Lower leg skin (tissue), 4 donors: ENCODE measurements at places on chromosomes 1 and 21. TPM values are rescaled to one million over a fixed set of nuclear protein-coding genes. Genes with fewer than 3 reads are reported as not detected.

Gene ACTN2
- total RNA-seq: 0.20 TPM

Gene HFM1
- total RNA-seq: 0.22 TPM

Gene KIFAP3
- 17.6 TPM for total RNA-seq

Gene FAAP20
- 46.9 TPM for total RNA-seq

Gene C1orf141
- not detected for total RNA-seq

Gene MORN1
- 9.7 TPM for total RNA-seq

Gene ARMH1
- not detected for total RNA-seq

Gene CNIH4
- 24.0 TPM for total RNA-seq

Gene CA14
- 1.8 TPM for total RNA-seq

Gene SYTL1
- total RNA-seq: 183 TPM

Gene RGS2
- 24.5 TPM for total RNA-seq

Gene SLC6A9
- 85.7 TPM for total RNA-seq

Gene RGS7
- total RNA-seq: not detected

Gene OR10J1
- total RNA-seq: not detected

Gene TNFRSF14
- total RNA-seq: 39.7 TPM

Gene DDR2
- 15.1 TPM for total RNA-seq

Gene IL20
- not detected for total RNA-seq

Gene SPATA21
- total RNA-seq: not detected

Gene FAM177B
- not detected for total RNA-seq

Gene PAPPA2
- total RNA-seq: 0.08 TPM

Gene KCNJ9
- not detected for total RNA-seq

Gene SPRR2A
- total RNA-seq: not detected

Gene RYR2
- 0.97 TPM for total RNA-seq

Gene ZNF670
- total RNA-seq: 3.8 TPM

Gene C1orf198
- 75.2 TPM for total RNA-seq

Gene RIPPLY3
- total RNA-seq: not detected

Gene METTL25B
- total RNA-seq: 20.3 TPM

Gene TSPAN1
- 6.2 TPM for total RNA-seq

Gene KRTAP10-6
- 1.3 TPM for total RNA-seq

Gene HAO2
- total RNA-seq: 3.5 TPM

Gene CAMK1G
- not detected for total RNA-seq

Gene C8A
- not detected for total RNA-seq

Gene SLC35D1
- total RNA-seq: 13.0 TPM

Gene IFNGR2
- 62.1 TPM for total RNA-seq

Gene TSACC
- total RNA-seq: not detected

Gene RPTN
- total RNA-seq: 17.3 TPM

Gene AMY1B
- not detected for total RNA-seq

Gene TNFSF4
- total RNA-seq: 0.32 TPM

Gene DEPDC1
- total RNA-seq: 1.3 TPM

Gene MATN1
- not detected for total RNA-seq

Gene PLA2G2C
- not detected for total RNA-seq

Gene OR2W3
- not detected for total RNA-seq

Gene TAS1R1
- total RNA-seq: 0.39 TPM

Gene KRTAP13-4
- total RNA-seq: not detected

Gene HLX
- 3.0 TPM for total RNA-seq

Gene MAN1C1
- total RNA-seq: 6.9 TPM

Gene S100A5
- not detected for total RNA-seq

Gene IFNLR1
- 14.1 TPM for total RNA-seq

Gene OR10Z1
- not detected for total RNA-seq
